ENCODE measurements at places on chromosomes 7 and 10.

GRCh38 chr10:101414034-101414433, 60.1 kb downstream of the BTRC start:
- DNase-seq = no peak

DNA sequence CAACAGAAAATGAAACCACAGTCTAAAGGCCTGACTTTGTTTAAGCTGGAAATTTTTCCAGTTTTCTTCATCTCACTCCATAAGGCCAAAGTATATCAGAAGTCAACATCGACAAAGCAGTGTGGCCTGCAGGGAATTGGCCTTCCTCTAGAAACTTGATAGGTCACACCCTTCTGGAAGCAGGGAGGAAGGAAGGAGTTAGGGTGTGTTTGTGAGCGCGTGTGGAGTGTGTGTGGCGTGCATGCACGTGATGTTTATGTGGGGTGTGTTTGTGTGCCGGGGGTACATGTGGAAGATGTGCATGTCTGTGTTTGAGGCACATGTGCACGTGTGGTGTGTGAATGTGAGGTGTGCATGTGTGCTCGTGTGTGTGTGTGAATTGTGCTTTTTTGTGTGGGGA, 28.6 kb downstream of the ZC3HAV1 start:
- no peak for DNase-seq

GRCh38 chr7:108211382-108212201, 81.4 kb upstream of the LAMB4 start:
- DNase-seq = no peak

GRCh38 chr10:124213471-124213870, 120.1 kb upstream of the CHST15 start:
- no peak for DNase-seq
